ENCODE measurements at places on chromosomes 13 and 19. TPM values are rescaled to one million over a fixed set of nuclear protein-coding genes. Genes with fewer than 3 reads are reported as not detected.

Gene FUT6
- total RNA-seq = not detected

Gene RAB11B
- 104 TPM for total RNA-seq

Gene CRB3
- 0.33 TPM for total RNA-seq

Gene TNNI3
- total RNA-seq = not detected

Gene TMC4
- 4.6 TPM for total RNA-seq

Gene CAMSAP3
- total RNA-seq = 0.57 TPM

Gene CCL25
- total RNA-seq = 7.4 TPM

Gene GPR183
- total RNA-seq = 45.1 TPM

Gene NOTCH3
- not detected for total RNA-seq

Gene DMKN
- not detected for total RNA-seq

Gene TNFSF9
- 1.5 TPM for total RNA-seq

Data from activated CD4-positive, alpha-beta T cell treated with anti-CD3 and anti-CD28 coated beads, Interleukin-2, amount 10 ng/mL, durations not matched to agents 7 days and 5 days (primary cell).